ENCODE measurements at places on chromosomes 13 and 19. TPM values are rescaled to one million over a fixed set of nuclear protein-coding genes. Genes with fewer than 3 reads are reported as not detected.

Gene WDR62
- total RNA-seq, result 0.84 TPM

Gene ADAMTSL5
- 2.0 TPM for total RNA-seq

Gene CKM
- total RNA-seq, result 0.50 TPM

Gene ZNF100
- 15.6 TPM for total RNA-seq

Gene ZNF414
- total RNA-seq, result 22.1 TPM

Gene SRRM5
- total RNA-seq, result 0.14 TPM

- DNase-seq, result no peak
Observed at GRCh38 chr19:55259540-55260210, 858 bp upstream of the PPP6R1 start.

- no peak for DNase-seq
Observed at GRCh38 chr13:75931116-75931515, 295.0 kb downstream of the LMO7 start.

DNA sequence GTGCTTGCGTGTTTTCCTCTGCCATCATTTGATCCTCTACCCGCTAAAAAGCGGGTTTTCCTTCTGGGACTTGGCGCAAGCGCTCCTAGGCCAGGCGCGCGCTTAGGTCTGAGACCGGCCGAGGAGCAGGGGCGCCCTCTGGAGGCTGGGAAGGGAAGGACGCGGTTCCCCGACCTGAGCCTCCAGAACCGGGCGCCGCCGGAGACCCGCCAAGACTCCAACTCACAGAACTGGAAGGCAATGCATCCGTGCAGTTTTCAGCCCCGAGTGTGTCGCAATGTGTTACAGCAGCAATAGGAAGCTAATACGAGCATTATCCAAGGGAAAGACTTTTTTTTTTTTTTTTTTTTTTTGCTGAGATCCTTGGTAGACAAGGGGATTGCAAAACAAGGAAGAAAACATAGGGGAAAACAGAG is 190.9 kb downstream of the COL4A1 start:
- no peak for DNase-seq

- no peak for DNase-seq
Observed at GRCh38 chr13:52707375-52707774, 32.2 kb downstream of the CNMD start.

GRCh38 chr13:97339019-97339987 is 94.7 kb upstream of the RAP2A start:
- peak; percentile 21 for DNase-seq

- DNase-seq, result no peak
Observed at GRCh38 chr19:1882786-1883692, 2.3 kb downstream of the ABHD17A start.

DNA sequence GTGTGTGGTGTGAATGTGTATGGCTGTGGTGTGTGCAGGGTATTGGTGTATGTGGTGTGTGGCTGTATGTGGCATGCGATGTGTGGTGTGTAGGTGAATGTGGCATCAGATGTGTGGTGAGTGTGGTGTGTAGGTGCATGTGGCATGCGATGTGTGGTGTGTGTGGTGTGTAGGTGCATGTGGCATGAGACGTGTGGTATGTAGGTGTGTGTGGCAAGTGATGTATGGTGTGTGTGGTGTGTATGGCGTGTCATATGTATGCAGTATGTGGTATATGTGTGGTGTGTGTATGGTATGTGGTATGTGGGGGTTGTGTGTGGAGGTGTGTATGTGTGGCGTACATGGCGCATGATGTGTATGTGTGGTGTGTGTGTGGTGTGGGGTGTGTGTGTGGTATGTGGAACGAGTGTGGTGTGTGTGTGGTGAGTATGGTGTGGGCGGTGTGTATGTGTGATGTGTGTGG is 63.4 kb downstream of the PEPD start:
- no peak for DNase-seq

- no peak for DNase-seq
Observed at GRCh38 chr19:42174958-42175734, 42.3 kb downstream of the DEDD2 start.

GRCh38 chr19:49196527-49197240 is 39.1 kb downstream of the TRPM4 start:
- peak; percentile 68 for DNase-seq
